Stimulated activated naive CD8-positive, alpha-beta T cell treated with anti-CD3 and anti-CD28 coated beads, Interleukin-15, amount 100 ng/mL, for 72 hours (primary cell): ENCODE measurements at places on chromosomes 7 and 10.

DNA sequence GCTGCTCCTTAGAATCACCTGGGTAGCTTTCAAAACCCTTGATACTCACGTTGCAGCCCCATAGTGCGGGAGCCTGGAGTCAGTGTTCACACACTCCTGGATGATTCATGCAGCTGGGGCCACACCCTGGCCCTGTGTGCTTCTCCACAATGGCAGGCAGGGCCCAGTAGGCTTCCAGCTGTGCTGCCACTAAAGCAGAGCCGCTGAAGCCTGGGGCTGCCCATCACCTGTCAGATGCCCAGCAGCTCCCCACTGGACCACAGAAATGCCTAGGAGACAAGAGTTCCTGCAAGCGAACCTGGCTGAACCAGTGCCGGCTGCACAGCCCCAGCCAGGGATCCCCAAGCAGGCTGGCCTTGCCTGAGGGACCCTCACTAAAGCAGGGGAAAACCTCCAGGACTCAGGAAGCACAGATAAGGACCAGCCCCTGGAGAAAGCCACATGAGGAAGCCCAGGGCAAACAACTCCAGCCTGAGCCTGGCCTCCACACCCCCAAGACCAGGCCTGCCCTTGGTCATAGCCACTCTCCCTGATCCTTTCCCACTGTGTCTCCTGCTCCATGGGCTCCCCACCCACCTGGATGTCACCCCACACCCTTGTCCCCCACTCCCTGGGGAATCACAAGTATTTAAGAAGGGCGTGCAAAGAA is 111.9 kb downstream of the GRID1 start:
- DNase-seq, result no peak

DNA sequence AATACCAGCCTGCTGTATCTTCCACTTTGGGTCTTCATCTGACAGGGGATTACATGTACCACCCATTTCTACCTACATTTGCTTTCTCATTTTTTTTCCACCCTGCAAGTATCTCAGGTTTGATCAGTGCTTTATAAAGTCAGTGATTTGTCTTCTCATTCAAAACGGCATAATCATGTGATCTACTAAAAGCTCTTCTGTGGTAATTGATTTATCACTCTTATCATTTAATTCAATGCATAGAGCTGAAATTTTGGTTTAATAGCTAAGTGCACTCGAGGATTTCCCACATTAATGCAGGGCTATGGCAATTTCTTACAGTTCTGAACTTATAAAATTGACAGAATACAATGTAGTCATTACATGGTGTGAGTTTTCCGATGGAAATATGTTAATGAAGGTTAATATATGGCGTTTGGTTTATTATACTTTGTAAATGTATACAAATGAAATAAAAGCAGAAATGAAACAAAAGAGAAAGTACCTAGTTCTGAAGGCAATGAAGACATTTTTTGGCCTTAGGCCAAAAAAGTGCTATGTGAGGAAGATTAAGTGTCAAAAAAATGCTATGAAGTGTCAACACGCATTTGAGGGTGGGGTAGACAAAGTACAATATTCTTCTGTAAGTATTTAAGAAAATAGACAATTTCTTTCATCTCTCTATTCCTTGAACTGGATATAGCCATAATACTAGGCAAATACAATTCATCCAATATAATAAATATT is 457.3 kb downstream of the ETV1 start:
- DNase-seq, result no peak

GRCh38 chr10:132419538-132420468 is 22.8 kb downstream of the PWWP2B start:
- no peak for DNase-seq

DNA sequence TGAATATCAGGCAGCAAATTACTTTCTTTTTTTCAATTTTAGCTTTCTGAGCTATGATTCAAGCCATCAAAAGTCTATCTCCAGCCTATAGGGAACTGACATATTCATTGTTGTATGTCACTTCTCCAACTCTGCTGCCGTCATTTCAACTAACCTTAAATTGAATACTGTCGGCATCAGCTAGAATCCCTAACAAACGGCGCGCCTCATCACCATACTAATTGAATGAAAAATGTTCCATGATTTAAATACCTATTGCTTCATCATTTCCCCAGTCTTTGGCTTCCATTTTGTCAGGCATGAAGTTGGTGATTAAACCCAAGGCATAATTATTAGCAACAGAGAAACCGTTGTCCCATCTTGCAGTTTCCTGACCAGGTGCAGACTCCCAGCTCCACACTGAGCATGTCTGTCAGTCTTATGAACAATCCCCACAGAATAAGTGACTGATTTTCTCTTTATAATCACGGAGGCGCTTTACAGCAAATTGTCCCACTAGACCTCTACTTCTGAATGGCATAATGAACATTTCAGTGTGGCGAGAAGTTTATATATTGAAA is 83.5 kb upstream of the NPY start:
- DNase-seq, result no peak

DNA sequence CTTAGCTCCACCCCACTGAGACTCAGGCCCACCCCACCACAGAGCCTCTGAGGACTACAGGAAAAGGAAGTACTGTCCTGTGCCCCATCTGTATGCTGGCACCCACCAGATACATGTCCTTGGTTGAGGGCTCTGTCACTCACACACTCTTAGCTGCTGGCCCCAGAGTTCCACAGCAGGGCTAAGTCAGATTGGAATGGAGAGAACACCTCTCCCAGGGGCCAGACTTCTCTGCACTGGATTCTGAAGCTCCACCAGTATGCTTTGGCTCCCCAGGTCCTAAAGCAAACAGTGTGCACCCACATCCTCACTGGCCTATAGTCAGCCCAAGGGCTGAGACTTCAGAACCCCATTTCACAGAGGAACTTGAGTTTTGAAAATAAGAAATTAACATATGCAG is 103.2 kb upstream of the PPP2R2D start:
- DNase-seq, result no peak

GRCh38 chr7:8436965-8437364 is 3.6 kb downstream of the NXPH1 start:
- DNase-seq, result peak; percentile 64

DNA sequence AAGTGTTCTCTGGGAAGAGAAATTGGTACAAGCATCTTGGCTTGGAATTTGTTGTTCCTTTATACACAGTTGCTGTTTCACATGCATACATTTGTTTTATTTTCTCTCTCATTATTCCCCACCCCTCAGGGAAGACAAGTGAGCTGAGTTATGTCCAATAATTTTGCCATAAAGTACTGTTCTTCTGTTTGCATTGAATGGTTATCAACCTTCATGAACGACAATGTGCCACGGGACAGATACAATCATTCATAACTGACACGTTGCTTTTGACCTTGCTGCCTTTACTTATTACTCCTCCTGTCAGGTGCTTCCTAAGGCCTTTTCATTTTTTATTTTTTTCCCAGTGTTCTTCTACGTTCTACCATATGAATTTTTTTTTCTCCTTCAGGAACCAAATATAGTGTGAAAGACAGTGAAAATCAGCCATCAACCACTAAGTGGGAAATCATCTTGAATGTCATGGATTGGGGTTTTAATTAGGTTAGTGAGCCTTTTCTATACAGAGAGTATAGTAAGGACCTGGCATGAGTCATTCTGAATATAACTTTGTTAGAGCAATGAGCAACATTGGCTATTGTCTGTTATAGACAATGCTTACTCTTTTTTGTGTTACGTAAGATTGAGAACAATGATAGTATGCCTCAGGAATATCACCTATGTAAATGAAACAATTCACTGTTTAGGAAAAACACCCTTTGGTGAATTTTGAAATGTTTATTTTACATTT is 383.2 kb downstream of the MALRD1 start:
- DNase-seq, result no peak

DNA sequence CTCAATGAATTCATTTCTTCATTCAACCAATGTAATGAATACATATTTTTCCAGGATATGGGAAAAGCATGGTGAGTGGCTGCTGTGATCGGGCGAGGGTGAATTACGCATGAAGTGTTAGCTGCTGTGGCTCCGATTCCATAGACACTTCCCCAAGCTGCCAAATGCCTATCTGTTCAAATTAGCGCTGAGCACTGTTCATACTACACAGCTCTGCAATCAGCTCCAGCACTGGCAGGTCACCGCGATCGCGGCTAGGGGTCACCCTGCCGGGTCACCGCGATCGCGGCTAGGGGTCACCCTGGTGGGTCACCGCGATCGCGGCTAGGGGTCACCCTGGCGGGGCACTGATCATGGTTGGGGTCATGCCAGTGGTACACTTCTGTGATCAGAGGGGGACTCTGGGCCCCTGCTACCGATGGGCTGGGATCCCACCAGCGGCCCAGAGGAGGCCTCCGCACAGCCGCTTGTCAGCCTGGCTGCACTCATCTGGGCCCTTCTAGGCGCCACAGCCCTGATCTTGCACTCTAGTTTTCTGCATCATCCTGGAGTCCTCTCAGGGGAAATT is 49.3 kb downstream of the JAKMIP3 start:
- no peak for DNase-seq

- no peak for DNase-seq
These were observed 6.5 kb downstream of the BLVRA start for GRCh38 chr7:43764807-43765491.
